GM23338 (cell line): ENCODE measurements at places on chromosomes 5 and 9. TPM values are rescaled to one million over a fixed set of nuclear protein-coding genes. Genes with fewer than 3 reads are reported as not detected.

FGD3 gene
- 1.7 and 2.0 TPM in 2 replicates for total RNA-seq

LHX6 gene
- 1.0 and 1.3 TPM in 2 replicates for total RNA-seq

NKD2 gene
- 7.3 and 9.0 TPM in 2 replicates for total RNA-seq

QRFP gene
- total RNA-seq: not detected in 2 replicates

HOMER1 gene
- total RNA-seq: 45.1 and 46.3 TPM in 2 replicates

ANKRD18B gene
- total RNA-seq: 4.1 and 6.4 TPM in 2 replicates

ANKRD55 gene
- not detected in 2 replicates for total RNA-seq
